ENCODE measurements at places on chromosomes 5 and 9.
A peak's percentile ranks its signal among the peaks of the same experiment; 100 is the strongest.

DNA sequence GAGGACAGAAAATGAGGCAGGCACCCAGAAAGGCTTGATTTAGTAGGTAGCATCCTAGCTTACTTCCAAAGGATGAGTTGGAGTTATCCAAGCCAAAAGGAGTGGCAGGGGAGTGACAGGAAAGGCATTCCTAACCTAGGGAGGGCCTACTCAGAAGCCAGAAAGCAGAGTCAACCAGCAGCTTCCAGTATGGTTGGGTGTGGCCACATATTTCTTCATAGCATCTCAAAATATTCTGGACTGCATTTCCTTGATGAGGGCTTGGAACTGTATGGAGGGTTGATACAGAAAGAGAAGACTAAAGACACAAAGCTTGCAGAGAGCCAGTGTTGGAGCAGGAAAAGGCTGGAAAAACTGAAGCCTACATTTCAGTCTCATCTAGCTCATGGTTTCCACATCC, 656.8 kb upstream of the DMAC1 start:
- H3K4me1 ChIP-seq, result no peaks in the 10 kb centered on the region
- DNase-seq, result no peak
- H3K27me3 ChIP-seq, result no peaks in the 10 kb centered on the region
- H3K4me3 ChIP-seq, result no peak overlapping the region
- no peaks in the 10 kb centered on the region for H3K36me3 ChIP-seq

DNA sequence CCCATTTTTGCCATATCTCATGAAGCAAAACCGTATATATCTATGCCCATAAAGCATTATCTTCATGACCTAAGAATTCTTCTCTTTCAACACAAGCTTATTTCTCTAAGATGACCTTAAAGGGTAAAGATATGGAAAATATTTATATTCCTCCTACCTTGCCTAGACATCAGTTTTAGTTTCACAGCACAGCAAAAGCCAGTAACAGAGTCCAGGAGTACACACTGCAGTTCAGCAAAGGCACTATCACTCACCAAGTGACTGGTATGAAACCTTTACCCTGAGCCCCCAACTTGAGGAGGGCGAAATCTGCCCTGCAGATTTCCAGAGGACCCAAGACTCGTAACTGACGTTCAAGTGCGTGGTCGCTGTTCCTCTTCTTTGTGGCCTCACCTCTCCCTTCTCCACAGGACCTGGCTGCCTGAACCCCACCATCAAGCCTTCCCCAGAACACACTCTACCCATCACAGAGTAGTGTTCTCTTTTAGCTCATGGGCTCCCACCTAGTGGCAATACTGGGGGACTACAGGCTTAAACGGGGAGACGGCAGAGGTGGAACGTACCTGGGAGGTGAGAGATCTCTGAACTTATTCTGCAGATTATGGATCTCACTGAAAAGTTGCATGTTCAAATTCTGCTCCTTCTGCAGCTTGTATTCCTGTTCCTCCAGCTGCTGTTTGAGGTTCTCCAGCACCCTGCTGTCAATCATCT, 141.0 kb downstream of the CDK5RAP2 start:
- peaks cover 11% of the 10 kb centered on the region for H3K4me1 ChIP-seq
- no peaks in the 10 kb centered on the region for H3K36me3 ChIP-seq
- no peaks in the 10 kb centered on the region for H3K27me3 ChIP-seq
- peak overlapping the region; percentile 30 for H3K27ac ChIP-seq
- DNase-seq, result peak; percentile 28

- peak; percentile 12 for DNase-seq
- no peak overlapping the region for H3K4me3 ChIP-seq
- no peaks in the 10 kb centered on the region for H3K36me3 ChIP-seq
- no peaks in the 10 kb centered on the region for H3K4me1 ChIP-seq
These were observed 132.8 kb upstream of the CDKN2B start for GRCh38 chr9:22141908-22142307.

GRCh38 chr9:34321451-34321850, 7.6 kb downstream of the KIF24 start:
- no peaks in the 10 kb centered on the region for H3K27me3 ChIP-seq
- no peak for DNase-seq
- H3K27ac ChIP-seq, result no peak overlapping the region
- H3K36me3 ChIP-seq, result no peaks in the 10 kb centered on the region
- H3K4me3 ChIP-seq, result no peak overlapping the region

DNA sequence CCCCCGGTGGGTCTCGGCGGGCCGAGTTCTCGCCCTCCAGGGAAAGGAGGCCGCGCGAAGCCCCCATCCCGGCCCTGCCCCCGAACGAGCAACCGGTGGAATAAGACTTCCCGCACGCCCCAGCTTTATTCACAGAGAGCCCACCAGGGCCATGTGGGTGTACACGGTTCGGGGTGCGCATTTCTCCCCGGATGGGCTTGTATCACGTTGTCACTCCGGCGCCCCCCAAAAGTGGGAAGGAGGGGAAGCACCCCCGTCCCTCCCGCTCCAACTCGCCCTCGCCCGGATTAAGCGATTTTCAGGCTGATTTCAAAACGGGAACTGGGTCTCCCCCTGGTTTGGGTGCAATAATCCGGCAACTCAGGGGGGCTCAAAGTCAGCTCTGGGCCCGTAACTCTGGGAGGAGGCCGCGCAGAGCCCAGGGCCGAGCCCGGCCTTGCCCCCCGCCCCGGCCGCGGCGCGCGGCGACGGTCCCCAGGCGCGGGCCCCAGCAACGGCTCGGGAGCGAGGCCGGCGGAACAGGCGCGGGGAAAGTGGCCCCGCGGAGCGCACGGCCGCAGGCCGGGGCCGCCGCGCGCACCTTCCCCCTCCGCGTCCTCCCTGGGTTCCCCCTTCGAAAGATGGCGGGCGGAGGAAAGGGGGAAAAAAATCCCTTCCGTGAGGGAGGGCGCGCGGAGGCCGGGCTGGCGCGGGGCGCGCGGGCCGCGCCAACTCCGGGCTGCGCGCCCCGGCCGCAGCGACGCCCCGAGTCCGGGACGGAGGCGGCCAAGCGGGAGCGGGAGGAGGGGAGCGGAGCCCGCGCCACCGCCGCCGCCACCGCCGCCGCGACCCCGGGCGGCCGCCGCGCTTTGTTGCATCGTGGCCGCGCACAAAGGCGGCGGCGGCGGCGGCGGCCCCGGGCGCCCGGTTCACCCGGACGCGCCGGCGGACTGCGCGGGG, 644 bp downstream of the BRD3 start:
- peak overlapping the region; percentile 91 for H3K4me3 ChIP-seq
- no peaks in the 10 kb centered on the region for H3K36me3 ChIP-seq
- DNase-seq, result peak; percentile 68
- peak overlapping the region; percentile 62 for H3K27ac ChIP-seq
- H3K27me3 ChIP-seq, result peaks cover 12% of the 10 kb centered on the region
- peaks cover 5% of the 10 kb centered on the region for H3K4me1 ChIP-seq

- no peak overlapping the region for H3K4me3 ChIP-seq
- H3K4me1 ChIP-seq, result peaks cover 18% of the 10 kb centered on the region
- DNase-seq, result no peak
- H3K36me3 ChIP-seq, result no peaks in the 10 kb centered on the region
These were observed 1.7 kb upstream of the ANGPTL2 start for GRCh38 chr9:127124111-127124531.

GRCh38 chr9:35729700-35730485, 2.1 kb downstream of the TLN1 start:
- no peaks in the 10 kb centered on the region for H3K36me3 ChIP-seq
- peak; percentile 67 for DNase-seq
- H3K4me3 ChIP-seq, result no peak overlapping the region
- H3K4me1 ChIP-seq, result peaks cover 56% of the 10 kb centered on the region
- H3K27me3 ChIP-seq, result no peaks in the 10 kb centered on the region
- H3K27ac ChIP-seq, result peak overlapping the region; percentile 95

GRCh38 chr5:99045871-99046270, 117.1 kb upstream of the CHD1 start:
- H3K36me3 ChIP-seq, result no peaks in the 10 kb centered on the region
- H3K27me3 ChIP-seq, result no peaks in the 10 kb centered on the region
- no peak for DNase-seq
- H3K27ac ChIP-seq, result no peak overlapping the region
- no peak overlapping the region for H3K4me3 ChIP-seq

DNA sequence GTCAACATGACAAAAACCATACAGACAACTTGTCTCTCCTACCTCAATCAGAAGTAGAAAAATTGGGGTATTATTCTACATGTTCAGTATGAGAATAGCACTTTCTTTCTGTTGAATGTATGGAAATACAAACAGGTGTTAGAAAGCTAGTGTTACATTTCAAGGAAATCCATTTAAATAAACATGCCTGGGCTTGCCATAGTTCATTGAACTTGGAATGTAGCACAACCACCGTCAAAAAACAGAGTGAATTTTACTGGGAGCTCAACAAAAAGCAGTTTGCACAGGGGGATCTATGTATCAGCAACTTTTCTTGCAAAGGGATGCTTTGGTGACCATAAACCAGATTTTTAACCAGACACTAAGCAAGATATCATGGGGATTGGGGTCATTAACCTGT, 307.9 kb upstream of the SMARCA2 start:
- DNase-seq, result no peak
- no peaks in the 10 kb centered on the region for H3K27me3 ChIP-seq
- H3K36me3 ChIP-seq, result no peaks in the 10 kb centered on the region
- H3K4me3 ChIP-seq, result no peak overlapping the region

DNA sequence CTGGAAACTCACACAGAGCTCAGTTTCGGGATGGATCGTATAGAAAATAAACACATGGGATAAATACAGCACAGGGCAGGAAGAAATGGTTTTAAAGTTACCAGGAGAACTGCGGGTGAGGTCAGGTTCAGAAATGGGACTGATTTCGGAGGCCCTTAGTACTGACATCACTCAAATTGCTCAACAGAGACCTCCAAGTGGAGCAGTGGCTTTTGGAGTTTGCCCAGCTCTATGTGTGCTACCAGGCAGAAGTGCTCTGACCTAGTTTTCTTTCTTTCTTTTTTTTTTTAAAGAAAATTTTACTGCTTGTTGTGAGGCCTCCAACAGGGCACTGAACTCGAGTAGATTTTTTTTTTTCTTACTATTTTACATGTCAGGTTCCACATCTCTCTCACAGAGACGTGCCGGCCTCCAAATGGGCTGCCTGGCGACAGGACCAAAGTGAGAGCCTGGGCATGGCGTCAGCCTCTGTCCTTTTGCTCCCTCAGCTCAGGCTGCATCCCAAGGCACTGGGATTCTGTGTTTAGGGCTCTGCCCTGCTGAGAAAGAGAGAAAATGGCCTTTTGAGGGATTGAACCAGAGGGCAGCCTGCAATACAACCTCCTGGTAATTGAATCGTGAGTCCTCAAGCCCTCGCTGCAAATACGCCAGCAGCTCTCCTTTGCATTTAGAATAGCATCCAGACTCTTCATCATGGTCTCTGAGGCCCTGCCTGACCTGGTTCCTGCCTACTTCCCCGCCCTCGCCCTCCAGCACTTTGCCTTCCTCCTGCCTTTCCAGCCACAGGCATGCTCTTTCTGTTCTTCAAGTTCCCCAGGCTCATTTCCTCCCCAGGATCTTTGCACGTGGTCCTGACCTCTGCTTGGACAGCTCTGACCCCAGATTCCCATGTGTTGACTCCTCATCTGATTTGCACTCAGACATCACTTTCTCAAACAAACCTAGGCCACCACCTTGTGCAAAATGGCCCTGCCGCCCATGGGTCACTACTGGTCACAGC, 173.5 kb downstream of the FGF1 start:
- peak overlapping the region; percentile 47 for H3K27ac ChIP-seq
- H3K27me3 ChIP-seq, result no peaks in the 10 kb centered on the region
- H3K4me1 ChIP-seq, result peaks cover 29% of the 10 kb centered on the region
- H3K36me3 ChIP-seq, result no peaks in the 10 kb centered on the region
- H3K4me3 ChIP-seq, result no peak overlapping the region
- DNase-seq, result no peak

- H3K4me1 ChIP-seq, result no peaks in the 10 kb centered on the region
- no peaks in the 10 kb centered on the region for H3K36me3 ChIP-seq
- H3K4me3 ChIP-seq, result no peak overlapping the region
- H3K27me3 ChIP-seq, result no peaks in the 10 kb centered on the region
These were observed 35.6 kb downstream of the NIM1K start for GRCh38 chr5:43227655-43228054.

GRCh38 chr5:19258686-19259085, 729.3 kb downstream of the CDH18 start:
- H3K27ac ChIP-seq, result no peak overlapping the region
- no peak for DNase-seq

GRCh38 chr9:14353222-14354056, 39.5 kb upstream of the NFIB start:
- no peak overlapping the region for H3K4me3 ChIP-seq
- peak overlapping the region; percentile 52 for H3K27ac ChIP-seq
- peak; percentile 92 for DNase-seq
- no peaks in the 10 kb centered on the region for H3K36me3 ChIP-seq
- peaks cover 29% of the 10 kb centered on the region for H3K4me1 ChIP-seq

- peaks cover 5% of the 10 kb centered on the region for H3K4me1 ChIP-seq
- H3K27me3 ChIP-seq, result peaks cover 52% of the 10 kb centered on the region
- peak overlapping the region; percentile 26 for H3K4me3 ChIP-seq
- no peaks in the 10 kb centered on the region for H3K36me3 ChIP-seq
- DNase-seq, result peak; percentile 70
These were observed 52.3 kb downstream of the PSD2 start for GRCh38 chr5:139847790-139848507.

DNA sequence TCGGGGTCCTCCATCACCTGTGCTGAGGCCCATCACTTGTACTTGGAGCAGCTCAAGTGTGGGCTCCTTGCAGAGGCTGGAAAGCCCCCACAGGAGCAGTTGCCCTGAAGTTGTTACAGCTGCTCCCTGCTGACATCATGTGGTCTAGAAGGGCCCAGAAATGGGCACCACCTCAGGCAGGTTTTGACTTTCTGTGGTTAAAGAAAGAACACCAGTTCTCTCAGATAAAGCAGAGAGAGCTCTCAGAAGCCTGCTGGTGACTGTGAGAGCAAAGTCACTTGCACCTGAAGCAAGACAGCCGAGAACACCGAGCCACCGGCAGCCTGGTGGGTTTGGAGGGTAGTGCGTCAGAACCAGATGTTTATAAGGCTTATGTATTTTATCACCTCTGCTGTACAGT, 70.4 kb downstream of the MVB12B start:
- H3K4me3 ChIP-seq, result no peak overlapping the region
- H3K36me3 ChIP-seq, result peaks cover 3% of the 10 kb centered on the region
- no peaks in the 10 kb centered on the region for H3K4me1 ChIP-seq
- no peak for DNase-seq

- no peaks in the 10 kb centered on the region for H3K36me3 ChIP-seq
- H3K27ac ChIP-seq, result no peak overlapping the region
These were observed 448.4 kb upstream of the ITGA1 start for GRCh38 chr5:52339285-52339684.

GRCh38 chr5:156474251-156474650, 147.3 kb downstream of the SGCD start:
- DNase-seq, result no peak
- no peaks in the 10 kb centered on the region for H3K36me3 ChIP-seq
- peaks cover 12% of the 10 kb centered on the region for H3K4me1 ChIP-seq

DNA sequence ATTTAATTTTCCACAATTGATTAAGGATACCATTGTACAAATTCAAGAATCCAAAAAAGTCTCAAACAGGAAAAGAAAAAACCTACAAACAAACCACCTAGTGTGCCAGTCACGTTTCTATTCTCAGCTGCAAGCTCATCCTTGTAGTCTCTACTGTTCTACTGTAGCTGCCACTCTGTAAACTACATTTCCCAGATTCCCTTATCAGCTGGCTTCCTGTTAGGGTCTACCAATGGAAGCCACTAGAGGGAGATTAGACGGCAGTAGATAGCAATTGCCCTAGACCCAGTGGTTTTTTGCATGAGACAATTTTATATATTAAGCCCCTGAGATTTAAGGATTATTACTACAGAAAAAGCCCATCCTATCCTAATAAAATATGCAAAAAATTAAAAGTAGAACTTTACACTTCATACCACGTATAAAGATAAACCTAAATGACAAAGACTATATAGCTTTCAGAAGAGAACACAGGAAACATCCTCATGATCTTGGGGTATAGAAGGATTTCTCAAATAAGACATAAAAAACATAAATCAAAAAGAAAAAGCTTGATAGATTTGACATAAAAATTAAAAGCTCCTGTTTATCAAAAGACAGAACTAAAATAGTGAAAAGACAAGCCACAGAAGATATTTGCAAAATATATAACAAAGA, 37.4 kb downstream of the P4HA2 start:
- H3K4me3 ChIP-seq, result no peak overlapping the region
- peak; percentile 80 for DNase-seq
- no peak overlapping the region for H3K27ac ChIP-seq
- H3K27me3 ChIP-seq, result no peaks in the 10 kb centered on the region
